Activated T-cell treated with anti-CD3 and anti-CD28 coated beads, Interleukin-2, amount 50 U/mL, for 4 hours (primary cell): ENCODE measurements at places on chromosomes 6 and 20. TPM values are rescaled to one million over a fixed set of nuclear protein-coding genes. Genes with fewer than 3 reads are reported as not detected.

TRIM27 gene
- 64.4 TPM for total RNA-seq

IRF4 gene
- 743 TPM for total RNA-seq

DNA sequence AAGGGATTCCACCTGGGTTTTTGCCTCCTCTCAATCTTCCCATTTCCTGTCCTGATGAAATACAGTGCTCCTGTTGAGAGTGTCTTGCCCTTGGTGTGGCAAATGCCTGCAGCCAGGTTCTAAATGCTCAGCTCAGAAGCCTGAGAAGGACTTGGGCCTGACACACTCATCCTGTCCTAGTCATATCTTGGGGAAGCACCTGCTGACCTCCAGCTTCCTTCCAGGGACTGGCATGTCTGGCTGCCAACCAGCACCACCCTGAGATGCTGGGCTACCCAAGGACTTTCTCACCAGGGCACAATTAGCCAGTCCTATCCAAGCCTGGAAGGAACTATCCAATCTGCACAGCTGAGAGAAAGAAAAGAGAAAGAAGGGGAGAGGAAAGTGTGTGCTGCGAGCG lies 43.4 kb downstream of the LRFN2 start:
- no peak for DNase-seq

DNA sequence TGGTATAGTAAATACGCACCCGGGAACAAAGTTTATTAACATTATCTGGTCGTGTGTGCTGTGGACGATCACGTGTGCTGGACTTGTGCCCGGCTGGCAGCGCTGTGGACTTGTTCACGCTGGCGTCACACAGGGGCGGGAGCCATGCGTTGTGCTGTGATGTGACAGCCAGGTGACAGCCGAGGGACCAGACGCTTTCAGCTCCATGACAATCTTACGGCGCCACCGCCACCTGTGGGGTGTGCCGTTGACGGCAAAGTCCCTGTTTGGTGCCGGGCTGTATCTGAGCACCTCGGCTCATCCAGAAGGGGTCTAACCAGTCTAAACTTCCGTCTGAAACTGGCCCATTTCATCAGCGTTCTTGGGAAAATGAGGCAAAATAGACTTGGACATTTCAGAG lies 25.2 kb downstream of the DLL1 start:
- DNase-seq, result no peak

- DNase-seq, result no peak
Measured at GRCh38 chr6:163613025-163613424, 198.5 kb downstream of the QKI start.

DNA sequence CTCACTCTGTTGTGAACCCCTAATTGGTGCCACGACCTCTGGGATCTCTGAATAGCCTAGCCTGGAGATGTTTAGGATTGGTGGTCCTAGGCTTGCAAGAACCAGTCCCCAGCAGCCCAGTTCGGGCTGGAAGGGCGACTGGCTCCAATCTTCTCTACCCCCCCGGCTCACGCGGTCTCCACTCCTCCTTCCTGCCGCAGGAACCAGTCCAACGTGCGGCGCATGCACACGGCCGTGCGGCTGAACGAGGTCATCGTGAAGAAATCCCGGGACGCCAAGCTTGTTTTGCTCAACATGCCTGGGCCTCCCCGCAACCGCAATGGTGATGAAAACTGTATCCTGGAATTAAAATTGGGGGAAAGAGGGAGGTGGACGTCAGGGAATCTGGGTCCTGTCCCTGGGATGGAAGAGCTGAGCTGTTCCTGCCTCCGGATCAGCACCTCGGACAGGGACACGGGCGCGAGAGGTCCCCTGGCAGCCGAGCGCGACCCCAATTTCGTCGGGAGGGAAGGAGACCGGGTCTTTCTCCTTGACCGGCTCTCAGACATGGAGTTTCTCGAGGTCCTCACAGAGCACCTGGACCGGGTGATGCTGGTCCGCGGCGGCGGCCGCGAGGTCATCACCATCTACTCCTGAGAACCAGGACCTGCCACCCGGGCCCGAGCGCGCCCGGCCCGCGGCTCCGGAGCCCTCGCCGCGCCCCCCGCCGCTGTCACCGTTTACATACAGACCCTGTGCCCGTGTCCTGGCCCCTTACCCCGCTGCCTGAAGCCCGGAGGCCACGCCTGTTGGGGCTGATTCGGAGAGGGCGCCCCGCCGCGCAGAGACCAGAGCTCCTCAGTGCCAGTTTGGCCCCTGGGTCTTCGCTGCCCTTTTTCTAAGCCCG lies 28.2 kb downstream of the SLC12A5 start:
- DNase-seq, result no peak
